ENCODE measurements at places on chromosomes 2 and 18. TPM values are rescaled to one million over a fixed set of nuclear protein-coding genes. Genes with fewer than 3 reads are reported as not detected.

The LIMS2 gene
- total RNA-seq = 14.6 TPM

The PDCD1 gene
- 8.3 TPM for total RNA-seq

The COL6A3 gene
- total RNA-seq = 3.0 TPM

The SERPINB4 gene
- not detected for total RNA-seq

The NAT8 gene
- total RNA-seq = not detected

The ITPRIPL1 gene
- total RNA-seq = 13.3 TPM

The LYPD6B gene
- total RNA-seq = not detected

The KYNU gene
- not detected for total RNA-seq

The SMYD1 gene
- total RNA-seq = not detected

The CYRIA gene
- 1.0 TPM for total RNA-seq

The CROCC2 gene
- not detected for total RNA-seq

The TYW5 gene
- total RNA-seq = 7.9 TPM

The LDAH gene
- total RNA-seq = 37.6 TPM

The DUSP2 gene
- 429 TPM for total RNA-seq

DNA sequence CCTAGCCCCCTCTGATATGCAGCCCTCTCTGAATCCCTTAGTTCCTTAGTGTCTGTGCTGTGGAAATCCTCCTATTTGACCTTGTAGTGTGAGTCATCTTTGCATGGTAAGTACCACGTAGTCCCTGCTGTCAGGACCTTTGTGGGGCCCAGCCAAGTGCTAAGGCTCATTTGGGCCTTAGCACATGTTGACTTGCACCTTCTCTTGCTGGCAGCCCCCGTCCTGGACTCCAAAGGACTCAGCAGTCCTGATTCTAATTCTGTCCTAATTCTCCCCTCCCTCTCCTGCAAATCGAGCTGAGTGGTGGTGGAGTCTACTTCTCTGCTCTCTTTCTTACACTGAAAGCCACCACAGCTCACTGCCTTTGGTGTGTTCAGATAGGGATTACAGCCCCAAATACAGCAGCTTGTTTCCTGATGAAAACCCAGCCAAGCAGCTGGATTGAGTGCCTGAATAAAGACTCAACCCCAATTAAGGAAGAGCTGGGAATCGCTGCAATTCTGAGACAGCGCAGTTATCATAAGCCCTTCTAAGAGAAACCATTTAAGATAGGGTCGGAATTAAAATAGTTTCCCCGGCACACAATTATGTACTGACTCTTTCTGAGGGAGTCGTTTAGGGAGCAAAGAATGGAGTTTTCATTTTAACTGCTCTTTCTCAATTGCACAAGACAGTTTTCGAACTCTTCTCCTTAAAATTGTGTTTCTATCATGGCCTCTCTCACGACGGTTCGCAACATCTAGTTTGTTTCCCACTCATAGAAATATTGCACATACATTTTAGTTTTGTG is 215.6 kb upstream of the TNP1 start:
- no peaks in the 10 kb centered on the region for H3K27me3 ChIP-seq
- H3K4me3 ChIP-seq = no peak overlapping the region
- no peaks in the 10 kb centered on the region for H3K36me3 ChIP-seq
- DNase-seq = no peak
- H3K4me1 ChIP-seq = peaks cover 4% of the 10 kb centered on the region

DNA sequence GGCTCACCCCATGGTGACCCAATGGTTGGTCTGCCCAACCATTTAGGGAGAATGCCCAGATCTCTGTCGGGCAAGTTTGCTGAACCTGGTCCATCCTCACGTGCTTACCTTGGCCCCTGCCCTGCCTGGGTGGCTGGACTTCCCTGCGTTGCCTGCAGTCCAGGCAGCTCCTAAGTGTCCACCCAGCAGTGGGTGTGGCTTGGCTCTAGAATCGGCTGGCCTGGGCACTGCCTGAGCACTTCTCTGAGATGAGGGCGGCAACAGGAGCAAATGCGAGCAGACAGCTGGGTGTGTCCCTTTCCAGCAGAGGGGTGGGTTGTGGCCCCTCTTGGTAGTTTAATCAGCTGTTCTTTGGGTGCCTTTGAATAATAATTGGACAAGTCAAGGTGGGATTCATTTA is 11.3 kb downstream of the PCARE start:
- DNase-seq = no peak
- H3K36me3 ChIP-seq = no peaks in the 10 kb centered on the region
- no peak overlapping the region for H3K4me3 ChIP-seq
- H3K27ac ChIP-seq = no peak overlapping the region

DNA sequence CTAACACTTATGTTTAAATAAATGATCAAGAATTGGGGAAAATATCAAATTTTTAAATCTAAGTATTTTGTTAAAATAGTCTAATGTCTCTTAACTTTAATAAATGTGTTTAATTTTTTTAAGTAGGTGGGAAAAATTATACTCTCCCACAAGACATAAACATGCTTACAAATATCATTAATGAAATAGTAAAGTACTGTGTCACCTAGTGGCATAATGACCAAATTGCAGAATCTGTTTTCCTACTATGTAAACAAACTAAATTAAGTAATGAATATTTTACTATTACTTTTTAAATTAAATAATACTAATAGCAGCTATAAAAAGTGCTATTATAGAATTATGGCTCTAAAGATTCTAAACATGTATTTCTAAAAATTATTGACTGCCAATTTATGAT is 52.0 kb upstream of the CHAC2 start:
- H3K36me3 ChIP-seq = peaks cover 43% of the 10 kb centered on the region
- no peaks in the 10 kb centered on the region for H3K27me3 ChIP-seq
- no peak for DNase-seq
- no peak overlapping the region for H3K27ac ChIP-seq
- no peak overlapping the region for H3K4me3 ChIP-seq
- no peaks in the 10 kb centered on the region for H3K4me1 ChIP-seq

GRCh38 chr2:40450796-40451430 is 977 bp downstream of the SLC8A1 start:
- no peak overlapping the region for H3K27ac ChIP-seq
- peaks cover 50% of the 10 kb centered on the region for H3K27me3 ChIP-seq
- H3K4me3 ChIP-seq = peak overlapping the region; percentile 78

- no peak for DNase-seq
- H3K4me3 ChIP-seq = no peak overlapping the region
- no peaks in the 10 kb centered on the region for H3K4me1 ChIP-seq
- no peaks in the 10 kb centered on the region for H3K27me3 ChIP-seq
These were observed 113.1 kb upstream of the SP3 start for GRCh38 chr2:174078275-174078674.

DNA sequence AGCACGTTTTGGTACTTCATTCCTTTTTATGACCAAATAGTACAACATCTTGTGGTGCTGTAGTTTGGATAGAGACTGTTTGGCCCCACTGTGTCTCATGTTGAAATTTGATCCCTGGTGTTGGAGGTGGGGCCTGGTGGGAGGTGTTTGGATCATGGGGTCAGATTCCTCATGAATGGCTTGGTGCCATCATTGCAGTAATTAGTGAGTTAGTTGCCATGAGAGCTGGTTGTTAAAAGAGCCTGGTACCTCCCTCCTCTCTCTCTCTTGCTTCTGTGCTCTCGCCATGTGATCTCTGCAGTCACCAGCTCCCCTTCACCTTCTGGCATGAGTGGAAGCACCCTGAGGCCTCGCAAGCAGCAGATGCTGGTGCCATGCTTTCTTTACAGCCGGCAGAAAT is 50.9 kb downstream of the NCAPH start:
- no peak overlapping the region for H3K27ac ChIP-seq
- H3K27me3 ChIP-seq = no peaks in the 10 kb centered on the region
- DNase-seq = no peak
- H3K4me3 ChIP-seq = no peak overlapping the region

DNA sequence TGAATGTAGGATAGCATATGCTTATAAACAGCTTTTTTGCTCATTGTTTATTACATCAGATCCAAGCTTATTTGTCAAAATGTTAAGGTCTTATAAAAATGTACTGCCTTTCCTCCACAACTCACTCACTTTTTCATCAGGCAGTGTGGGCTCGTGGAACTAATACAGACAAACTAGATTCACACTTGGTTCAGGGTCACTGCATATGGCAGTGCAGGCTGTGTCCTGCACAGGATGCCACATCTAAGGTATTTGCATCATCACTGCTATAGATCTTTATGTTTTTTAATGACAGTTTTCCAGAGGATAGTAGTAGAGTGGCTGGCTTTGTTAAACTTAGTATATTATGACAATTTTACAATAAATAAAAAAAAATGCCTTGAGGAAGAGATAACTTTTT is 381.0 kb downstream of the CLIP4 start:
- no peaks in the 10 kb centered on the region for H3K36me3 ChIP-seq
- no peak overlapping the region for H3K27ac ChIP-seq
- DNase-seq = no peak
- no peak overlapping the region for H3K4me3 ChIP-seq
- H3K4me1 ChIP-seq = no peaks in the 10 kb centered on the region
- no peaks in the 10 kb centered on the region for H3K27me3 ChIP-seq

GRCh38 chr2:96601382-96602292 is 36.5 kb downstream of the KANSL3 start:
- H3K27me3 ChIP-seq = no peaks in the 10 kb centered on the region
- H3K36me3 ChIP-seq = peaks cover 35% of the 10 kb centered on the region
- DNase-seq = peak; percentile 30
- H3K4me3 ChIP-seq = no peak overlapping the region

DNA sequence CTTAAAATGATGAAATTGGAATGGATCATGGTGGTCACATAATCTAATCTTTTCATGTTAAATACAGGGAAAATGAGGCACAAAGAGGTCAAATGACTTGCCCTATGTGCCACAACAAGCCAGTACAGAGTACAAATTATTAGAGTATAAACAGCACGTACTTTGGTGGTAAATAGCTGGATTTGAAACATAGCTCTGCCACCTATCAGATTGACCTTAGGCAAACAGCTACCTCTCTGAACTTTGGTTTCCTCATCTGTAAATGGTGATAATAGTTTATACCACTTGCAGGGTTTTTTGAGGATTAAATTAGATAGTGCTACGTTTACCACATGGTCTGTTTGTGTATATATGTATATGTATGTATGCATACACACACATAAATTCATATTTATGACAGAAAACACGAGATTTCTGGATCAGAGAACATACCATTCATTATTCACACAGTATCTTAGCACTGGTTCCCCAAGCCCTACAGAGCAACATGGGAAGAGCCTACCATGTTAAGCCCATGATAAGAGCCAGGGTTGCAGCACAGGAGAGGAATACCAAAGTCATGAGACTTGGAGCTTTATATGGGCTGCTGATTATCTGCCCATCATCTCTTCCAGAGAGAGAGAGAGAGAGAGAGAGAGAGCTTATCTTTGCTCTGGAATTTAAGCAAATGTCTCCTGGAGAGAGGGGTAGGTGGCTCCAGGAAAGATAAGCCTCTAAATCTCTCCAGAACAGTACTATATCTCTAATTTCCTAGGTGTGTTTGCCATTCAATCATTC is 73.5 kb downstream of the MDH1 start:
- H3K36me3 ChIP-seq = no peaks in the 10 kb centered on the region
- H3K4me3 ChIP-seq = no peak overlapping the region
- no peak overlapping the region for H3K27ac ChIP-seq
- peaks cover 13% of the 10 kb centered on the region for H3K27me3 ChIP-seq
- DNase-seq = no peak
- H3K4me1 ChIP-seq = peaks cover 4% of the 10 kb centered on the region

- no peaks in the 10 kb centered on the region for H3K36me3 ChIP-seq
- no peak overlapping the region for H3K27ac ChIP-seq
- no peaks in the 10 kb centered on the region for H3K4me1 ChIP-seq
- no peak for DNase-seq
- no peak overlapping the region for H3K4me3 ChIP-seq
These were observed 368.0 kb upstream of the FAM98A start for GRCh38 chr2:33967103-33967502.

DNA sequence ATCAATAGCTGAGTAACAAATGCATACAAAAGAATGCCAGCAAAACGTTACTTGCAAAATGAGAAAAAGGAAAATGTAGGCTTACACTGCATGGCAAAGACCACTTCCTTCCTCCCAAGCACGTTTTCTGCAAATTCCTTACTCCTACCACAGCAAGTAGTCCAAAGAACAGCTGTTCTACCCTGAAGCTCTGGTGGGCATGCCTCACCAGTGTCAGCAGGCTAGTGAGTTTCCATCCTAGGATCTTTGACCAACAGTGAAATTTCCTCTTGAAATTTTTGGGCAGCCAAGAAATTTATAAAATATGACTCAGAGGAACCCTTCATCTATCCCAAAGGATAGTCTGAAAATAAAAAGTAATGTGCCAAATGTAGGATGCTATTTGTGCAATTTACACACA is 123.9 kb downstream of the ZNF532 start:
- peaks cover 12% of the 10 kb centered on the region for H3K27me3 ChIP-seq
- H3K27ac ChIP-seq = no peak overlapping the region
- no peak for DNase-seq
- H3K36me3 ChIP-seq = no peaks in the 10 kb centered on the region
- H3K4me3 ChIP-seq = no peak overlapping the region

DNA sequence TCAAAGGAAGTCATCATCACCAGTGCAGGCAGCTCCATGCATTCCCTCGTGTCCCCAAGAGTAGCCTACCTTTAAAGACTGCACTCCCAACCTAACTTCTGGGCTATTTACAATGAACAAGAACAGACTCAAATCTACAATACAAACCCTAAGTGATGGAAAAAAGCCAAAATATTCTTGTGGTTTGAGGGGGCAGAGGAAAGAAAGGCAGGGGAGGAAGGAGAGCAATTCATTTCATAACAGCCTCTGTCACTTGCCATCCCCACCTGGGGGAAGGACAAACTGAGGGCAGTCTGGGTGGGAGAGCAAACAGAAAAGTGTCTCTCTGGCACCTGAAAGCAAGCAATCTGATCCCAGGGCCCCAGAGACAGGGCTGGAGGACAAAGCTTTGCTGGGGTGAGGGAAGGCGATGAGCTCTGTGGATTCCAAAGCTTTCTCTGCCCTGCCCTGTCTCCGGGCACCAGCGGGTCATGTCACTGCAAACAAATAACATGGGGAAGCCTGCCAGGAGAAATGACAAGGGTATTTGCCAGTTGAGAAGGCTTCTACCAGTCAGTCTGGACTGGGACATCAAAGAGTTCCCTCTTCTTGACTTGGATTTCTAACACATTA is 528.0 kb upstream of the TNP1 start:
- no peaks in the 10 kb centered on the region for H3K27me3 ChIP-seq
- peaks cover 5% of the 10 kb centered on the region for H3K36me3 ChIP-seq
- H3K4me3 ChIP-seq = no peak overlapping the region
- DNase-seq = no peak

- no peak overlapping the region for H3K27ac ChIP-seq
- no peaks in the 10 kb centered on the region for H3K36me3 ChIP-seq
- no peak overlapping the region for H3K4me3 ChIP-seq
- H3K4me1 ChIP-seq = no peaks in the 10 kb centered on the region
- DNase-seq = no peak
These were observed 409.5 kb upstream of the FIGN start for GRCh38 chr2:164145093-164145987.

DNA sequence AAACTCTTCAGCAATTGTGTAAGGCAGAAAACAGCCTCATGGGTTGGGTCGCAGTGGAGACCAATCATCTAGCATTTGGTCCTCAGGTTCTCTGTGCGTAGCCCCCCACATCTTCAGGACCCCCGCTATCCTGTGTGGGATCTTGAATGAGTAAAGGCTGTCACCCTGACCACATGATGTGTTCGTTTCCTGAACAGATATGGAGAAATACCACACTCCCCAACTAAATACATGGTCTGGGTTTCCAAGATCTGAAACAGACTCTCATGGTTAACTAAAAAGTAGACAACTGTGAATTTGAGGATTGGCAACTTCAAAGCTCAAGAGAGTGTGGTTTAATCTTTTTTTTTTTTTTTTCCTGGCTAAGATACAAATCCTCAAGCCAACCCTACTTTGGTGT is 23.2 kb downstream of the DOCK10 start:
- H3K27me3 ChIP-seq = no peaks in the 10 kb centered on the region
- H3K4me3 ChIP-seq = no peak overlapping the region
- peaks cover 77% of the 10 kb centered on the region for H3K4me1 ChIP-seq
- no peak for DNase-seq

All from activated naive CD4-positive, alpha-beta T cell treated with anti-CD3 and anti-CD28 coated beads for 36 hours (primary cell).